Stimulated activated CD8-positive, alpha-beta memory T cell treated with anti-CD3 and anti-CD28 coated beads, Interleukin-4, amount 100 ng/mL, for 4 hours (primary cell): ENCODE measurements at places on chromosomes 12 and 14.

GRCh38 chr12:56684745-56685359, 3.2 kb downstream of the PTGES3 start:
- no peak for DNase-seq

DNA sequence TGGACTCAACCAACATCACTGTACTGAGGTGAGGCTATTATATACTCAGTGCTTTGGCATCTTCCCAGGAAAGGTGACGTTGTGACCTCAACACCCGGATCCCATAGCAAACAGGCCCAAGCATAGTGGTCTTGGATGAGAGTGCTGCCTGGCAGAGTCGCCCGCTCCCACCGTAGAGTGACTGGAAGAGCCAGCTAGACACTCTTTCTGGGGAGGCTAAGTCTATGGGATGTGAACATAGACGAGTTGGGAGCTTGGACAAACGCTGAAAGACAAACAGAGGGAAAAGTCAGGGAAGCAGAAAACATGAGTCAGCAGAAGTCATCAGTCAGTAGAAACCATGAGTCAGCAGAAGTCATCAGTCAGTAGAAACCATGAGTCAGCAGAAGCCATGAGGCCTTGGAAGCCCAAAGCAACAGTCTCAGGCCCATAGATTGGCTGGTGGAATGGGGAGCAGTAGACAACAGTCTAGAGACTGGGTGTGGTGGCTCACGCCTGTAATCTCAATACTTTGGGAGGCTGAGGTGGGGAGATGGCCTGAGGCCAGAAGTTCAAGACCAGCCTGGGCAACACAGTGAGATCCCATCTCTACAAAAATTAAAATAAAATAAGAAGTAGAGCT, 66.4 kb upstream of the MAP1LC3B2 start:
- no peak for DNase-seq

GRCh38 chr14:29205658-29206057, 439.1 kb downstream of the FOXG1 start:
- no peak for DNase-seq

DNA sequence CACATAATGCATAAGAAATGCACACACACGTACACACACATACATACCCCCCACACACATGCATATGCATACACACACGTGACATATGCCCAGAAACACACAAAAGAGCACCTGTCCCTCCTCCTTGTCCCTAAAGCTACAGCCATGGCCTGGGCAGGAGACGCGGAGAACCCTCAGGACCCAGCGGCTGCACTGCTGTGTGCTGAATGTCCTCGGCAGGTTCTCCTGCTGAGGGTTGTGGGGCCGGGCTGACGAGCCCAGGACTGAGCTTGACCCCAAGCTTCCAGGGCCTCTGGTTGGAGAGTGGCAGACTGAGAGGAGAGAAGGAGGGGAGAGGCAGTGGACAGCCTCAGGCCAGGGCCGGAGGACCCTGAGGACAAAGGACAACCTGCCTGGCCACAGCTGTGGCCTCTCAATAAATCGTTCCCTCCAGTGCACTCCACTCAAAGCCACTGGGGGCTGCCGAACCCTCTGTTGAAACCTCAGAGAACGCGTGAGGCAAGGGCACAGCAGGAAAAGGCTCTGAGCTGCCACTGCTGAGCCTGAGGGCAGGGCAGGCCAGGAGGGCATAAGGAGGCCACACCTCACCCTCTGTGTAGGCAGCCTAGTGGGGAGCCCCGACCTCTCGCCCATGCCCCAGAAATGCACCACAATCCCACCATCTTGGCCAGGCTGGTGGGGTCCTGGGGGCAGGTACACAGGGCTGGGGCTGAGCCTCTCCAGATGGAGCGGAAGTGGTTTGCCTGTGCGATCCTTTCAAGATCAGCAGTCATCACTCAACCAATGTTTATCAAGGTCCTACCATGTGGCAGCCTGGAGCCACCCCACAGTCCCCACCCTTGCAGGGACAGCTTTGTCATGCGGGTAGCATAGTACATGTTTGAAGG, 3.1 kb downstream of the CACNA2D4 start:
- DNase-seq = no peak

DNA sequence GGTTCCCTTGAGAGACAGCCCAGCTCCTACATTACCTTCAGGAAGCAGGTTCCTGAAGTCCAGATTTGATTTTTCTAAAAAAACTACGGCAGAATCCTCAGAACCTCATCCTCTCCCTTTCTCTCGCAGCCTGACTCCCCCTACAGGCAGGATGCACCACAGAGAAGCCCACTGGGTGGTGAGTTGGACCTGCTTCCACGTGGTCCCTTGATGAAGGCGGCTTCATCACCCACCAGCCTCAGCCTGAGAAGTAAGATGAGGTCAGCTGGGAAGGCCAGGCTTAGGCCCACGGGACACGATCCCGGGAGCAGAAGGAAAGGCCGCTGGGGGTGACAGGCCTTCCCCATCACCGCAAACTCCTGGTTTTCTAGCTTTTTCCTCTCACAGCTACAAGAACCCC, 83.0 kb downstream of the ACTN1 start:
- DNase-seq = no peak

- DNase-seq = no peak
These were observed 25.1 kb upstream of the DICER1 start for GRCh38 chr14:95182379-95182778.

- no peak for DNase-seq
These were observed 49.0 kb upstream of the ISM2 start for GRCh38 chr14:77547512-77548180.

GRCh38 chr14:69629225-69630127, 18.1 kb downstream of the SUSD6 start:
- DNase-seq = no peak

- no peak for DNase-seq
These were observed 41.7 kb upstream of the ITPR2 start for GRCh38 chr12:26874501-26875296.

DNA sequence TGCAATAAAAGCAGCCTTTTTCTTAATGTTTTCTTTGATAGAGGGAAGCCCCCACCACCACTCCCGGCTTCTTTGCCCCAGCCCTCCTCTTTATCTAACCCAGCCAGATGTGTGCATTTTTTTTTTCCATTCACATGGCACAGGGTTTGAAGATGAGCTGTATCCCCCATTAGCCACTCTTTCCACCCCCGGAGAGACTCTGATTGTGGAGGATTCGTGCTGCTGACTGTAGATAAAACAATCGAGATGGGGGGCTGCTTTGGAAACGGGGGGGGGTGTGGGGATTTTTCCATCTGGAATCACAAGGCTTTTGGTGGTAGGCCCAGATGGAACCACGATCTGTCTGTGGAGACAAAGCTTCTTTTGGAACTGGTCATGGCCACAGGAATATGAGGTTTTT, 46.2 kb upstream of the VASH1 start:
- no peak for DNase-seq

- no peak for DNase-seq
These were observed 84.6 kb downstream of the SETD3 start for GRCh38 chr14:99395909-99396530.

DNA sequence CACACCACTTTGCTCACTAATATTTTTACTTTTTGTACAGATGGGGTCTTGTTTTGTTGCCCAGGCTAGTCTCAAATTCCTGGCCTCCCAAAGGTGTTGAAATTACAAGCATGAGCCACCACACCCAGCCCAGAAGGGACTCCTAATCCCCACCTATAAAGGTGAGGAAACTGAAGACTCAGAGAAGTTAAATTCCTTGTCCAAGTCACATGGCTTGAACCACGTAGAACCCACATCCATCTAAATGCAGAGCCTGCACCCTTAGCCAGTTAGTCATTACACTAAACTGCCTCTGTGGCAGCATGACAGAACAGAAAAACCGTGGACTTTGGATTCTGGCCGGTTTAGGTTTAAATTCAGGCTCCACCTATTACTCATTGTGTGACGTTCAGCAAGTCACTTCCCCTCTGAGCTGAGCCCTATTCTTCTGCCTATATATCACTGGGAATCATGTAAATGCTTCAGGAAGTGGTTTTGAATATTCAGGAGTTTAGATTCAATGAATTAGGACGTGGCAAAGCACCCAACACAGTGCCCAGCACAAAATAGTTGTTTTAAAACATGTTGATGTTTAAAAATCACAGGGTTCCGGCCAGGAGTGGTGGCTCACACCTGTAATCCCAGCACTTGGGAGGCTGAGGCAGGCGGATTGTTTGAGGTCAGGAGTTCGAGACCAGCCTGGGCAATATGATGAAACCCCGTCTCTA, 3.0 kb upstream of the CORO1C start:
- DNase-seq = no peak

DNA sequence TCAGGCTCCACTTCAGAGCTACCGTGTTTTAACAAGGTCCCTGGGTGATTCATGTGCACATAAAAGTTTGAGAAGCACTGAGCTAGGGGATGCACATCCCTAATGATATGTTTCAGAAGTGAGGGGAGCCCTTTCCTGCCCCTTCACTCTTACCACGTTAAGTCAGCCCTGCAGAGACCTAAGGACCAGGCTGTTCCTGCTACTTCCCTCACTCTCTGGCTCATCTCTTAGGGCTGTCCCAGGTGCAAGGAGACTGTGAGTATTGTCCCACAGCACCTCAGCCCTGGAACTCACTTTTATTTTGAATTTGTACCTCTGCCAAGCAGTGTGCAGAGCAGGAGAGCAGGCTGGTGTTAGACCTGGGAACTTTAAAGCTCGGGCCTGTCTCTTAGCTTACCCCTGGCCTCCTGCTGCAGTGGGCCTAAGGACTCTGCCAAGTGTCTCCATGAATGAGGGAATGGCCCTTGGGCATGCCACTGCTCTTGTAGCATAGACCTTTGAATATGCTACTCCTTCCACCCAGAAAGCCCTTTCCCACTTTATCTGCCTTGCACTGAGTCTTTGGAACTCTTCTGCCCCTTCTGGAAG, 11.0 kb upstream of the SUSD6 start:
- no peak for DNase-seq

DNA sequence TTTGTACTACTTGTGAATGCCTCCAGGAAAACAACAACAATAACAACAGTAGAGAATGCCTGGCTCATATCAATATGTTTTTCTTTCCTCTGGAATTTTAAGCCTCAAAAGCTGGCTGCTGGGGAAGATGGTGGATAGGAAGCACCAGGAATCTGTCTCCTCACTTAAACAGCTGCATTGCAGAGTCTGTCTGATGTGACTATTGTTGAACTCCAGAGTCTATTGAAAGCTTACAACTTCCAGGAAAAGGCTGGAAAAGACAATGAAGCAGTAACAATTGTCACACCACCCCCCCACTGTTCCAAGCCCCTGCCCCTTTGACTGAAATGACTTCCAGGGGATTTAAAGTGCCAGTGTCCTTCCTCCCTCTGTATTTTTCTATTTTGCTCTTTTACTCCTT, 309.7 kb downstream of the BMP4 start:
- DNase-seq = no peak

DNA sequence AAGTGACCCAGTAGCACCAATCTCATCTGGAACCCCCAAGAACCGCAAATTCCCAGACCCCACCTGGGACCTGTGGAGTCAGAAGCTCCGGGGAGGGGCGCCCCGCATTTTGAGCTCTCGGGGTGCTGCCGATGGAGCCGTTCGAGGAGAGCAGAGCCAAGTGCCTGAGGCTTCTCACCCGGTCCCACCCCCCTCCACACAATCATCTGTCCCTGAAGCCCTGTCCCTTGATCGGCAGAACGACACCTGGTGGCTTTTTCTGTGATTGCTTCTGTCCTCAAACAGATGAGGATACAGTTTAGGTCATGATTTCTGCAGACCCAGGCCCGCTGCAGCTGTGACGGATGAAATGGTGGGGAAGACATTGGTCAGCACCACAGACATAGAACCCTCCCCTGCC, 74.7 kb downstream of the NOC4L start:
- no peak for DNase-seq

DNA sequence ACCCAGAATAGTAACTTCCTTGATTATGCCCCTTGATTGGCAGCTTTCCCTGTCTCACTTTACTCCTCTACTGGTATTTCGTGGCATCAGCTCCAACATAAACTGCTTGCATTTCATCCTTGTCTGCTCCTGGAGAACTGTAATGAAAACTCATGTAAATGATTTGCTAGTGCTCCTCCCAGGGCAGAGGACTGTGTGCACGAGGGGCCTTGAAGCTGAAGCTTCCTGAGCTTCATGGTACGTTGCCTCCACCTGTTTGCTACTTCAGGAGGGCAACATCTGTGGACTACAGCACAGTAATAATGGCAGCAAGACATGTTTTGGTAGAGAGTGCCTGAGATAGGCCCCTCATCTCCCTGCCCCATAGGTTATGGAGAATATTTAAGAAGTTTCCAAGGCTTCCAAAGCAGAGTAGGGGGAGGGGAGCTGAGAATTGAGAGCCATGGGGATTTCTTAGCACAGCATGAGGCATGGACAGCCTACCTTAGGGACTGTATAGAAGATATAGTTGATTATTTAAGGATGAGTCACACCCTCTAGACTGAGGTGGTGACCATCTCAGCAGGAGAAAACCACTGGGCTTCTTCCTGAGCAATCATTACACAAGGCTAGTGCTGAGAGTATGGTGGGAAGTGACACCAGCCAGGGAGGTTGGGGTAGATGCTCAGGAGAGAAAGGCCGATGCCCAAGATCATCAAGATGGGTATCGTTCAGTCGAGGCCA, 29.5 kb downstream of the CCDC198 start:
- DNase-seq = no peak

GRCh38 chr12:42725809-42726208, 136.3 kb upstream of the PRICKLE1 start:
- no peak for DNase-seq

DNA sequence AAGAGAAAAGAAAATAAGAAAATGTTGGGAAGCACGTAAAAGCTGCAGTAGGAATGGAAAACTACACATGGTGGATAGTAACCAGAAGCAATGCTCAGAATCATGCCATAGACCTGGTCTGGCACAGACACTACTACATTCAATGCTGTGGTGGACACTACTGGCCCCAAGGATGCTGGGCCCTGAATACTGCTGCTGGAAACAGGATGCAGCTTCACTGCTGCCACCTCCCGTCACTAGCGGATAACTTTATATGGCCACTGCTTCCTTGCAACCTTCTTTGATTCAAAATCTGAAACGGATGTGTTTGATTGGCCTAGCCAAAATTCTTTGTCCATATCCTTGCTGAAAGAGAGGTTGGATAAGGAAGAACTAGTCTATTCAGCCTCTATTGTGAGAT, 30.7 kb downstream of the ADCY6 start:
- no peak for DNase-seq

DNA sequence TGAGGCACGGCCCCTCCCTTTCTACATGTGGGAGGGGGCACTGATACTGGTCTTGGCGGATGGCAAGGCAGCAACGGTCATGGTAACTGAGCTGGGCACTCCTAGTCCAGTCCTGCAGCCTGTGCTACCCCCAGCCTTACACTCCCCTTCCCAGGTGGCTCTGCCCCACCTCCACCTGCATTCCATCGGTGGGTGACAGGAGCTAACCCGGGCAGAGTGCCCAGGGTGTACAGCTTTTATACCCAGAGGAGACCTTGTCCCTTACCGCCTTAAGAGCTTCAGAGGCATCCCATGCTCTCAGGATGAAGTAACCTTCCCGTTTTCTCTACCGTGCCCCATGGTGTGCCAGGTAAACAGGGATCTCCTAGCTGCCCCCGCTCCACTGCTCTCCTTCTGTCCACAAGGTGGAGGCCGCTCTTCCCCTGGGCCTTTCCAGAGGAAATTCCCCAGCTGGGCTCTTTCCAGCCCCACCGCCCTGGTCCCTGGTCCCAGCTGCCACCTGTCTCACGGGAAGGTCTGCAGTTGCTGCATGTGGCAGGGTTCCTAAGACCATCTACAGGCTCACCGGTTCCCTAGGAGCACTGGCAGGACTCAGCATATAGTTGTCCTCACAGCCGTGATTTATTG, 20.5 kb downstream of the BRI3BP start:
- no peak for DNase-seq
